ENCODE measurements at places on chromosomes 1 and 21.

GRCh38 chr1:229529639-229530038 is 21.5 kb upstream of the NUP133 start:
- DNase-seq, result no peak

DNA sequence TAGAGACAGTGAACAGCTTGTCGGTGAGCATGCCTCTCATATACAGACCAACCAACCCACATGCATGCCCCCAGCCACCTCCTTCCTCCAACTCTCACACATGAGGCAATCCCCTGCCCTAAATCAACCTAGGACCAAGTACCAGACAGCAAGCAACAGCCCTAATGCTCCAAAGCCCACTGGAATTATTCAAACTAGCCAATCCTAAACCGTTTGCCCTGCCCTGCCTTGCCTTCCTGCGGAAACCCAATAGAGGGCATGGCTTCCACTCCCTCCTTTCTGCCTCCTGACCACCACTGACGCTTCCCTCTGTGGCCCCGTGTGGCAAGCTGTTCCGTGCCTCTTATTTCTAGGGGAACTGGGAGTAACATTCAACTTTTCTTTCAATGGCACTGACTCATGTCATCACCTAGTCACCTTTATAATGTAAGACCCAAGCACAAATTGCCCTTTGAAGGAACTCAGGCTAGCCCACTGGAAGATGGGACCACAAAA is 129.3 kb upstream of the GJB5 start:
- DNase-seq, result no peak

DNA sequence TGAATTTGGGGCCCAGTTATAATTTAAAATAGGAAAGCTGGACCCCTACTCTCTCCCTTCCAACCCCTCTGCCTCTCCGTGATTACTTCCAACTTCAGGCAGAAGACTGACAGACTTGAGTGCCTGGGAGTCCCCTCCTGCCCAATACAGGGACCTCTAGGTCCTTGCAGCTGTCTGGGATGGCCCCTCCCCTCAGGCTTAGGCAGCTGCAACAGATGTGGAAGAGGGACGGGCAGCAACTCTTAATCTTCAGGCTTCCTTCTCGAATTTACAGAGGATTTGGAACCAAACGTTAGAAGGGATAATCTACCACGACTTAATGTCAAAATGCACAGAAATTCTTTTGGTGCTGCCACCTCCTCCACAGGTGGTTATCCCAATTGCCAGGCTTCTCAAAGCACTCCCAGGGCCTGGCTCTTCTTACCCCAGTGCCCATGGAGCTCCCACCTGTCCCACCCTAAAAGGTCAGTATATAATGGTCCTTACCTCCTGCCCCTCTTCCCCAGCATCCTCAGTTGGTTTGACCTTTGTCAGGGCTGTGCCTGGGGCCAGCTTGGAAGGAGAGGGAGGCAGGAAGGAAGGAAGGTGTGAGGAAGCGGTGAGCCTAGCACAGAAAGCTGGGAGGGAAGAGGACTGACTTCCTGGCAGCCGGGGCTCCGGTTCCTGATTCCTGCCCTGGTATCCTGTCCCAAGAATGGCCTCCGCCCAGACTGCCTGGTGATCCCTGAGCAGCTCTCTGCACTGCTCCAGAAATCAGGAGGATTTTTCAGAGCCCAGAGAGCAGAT is 2.8 kb downstream of the PEA15 start:
- DNase-seq, result no peak

DNA sequence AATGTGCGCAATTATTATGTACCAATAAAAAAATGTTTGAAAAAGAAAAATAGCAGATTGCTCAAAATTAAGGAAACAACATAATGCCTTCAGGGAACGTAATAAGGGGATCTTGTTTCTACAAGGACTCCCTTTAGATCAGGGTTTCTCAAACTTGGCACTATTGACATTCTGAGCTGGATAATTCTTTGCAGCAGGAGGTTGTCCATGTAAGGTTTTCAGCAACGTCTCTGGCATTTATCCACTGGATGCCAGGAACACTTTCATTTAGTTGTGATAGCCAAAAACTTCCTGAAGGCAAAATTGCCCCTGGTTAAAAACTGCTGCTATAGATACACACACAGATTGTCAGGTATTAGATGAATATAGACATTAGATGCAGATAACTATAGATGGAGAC is 666.7 kb upstream of the ADAMTS5 start:
- DNase-seq, result no peak

GRCh38 chr1:151935154-151935553 is 25.8 kb upstream of the THEM4 start:
- DNase-seq, result no peak

GRCh38 chr1:9793291-9793690 is 30.5 kb downstream of the CLSTN1 start:
- no peak for DNase-seq

DNA sequence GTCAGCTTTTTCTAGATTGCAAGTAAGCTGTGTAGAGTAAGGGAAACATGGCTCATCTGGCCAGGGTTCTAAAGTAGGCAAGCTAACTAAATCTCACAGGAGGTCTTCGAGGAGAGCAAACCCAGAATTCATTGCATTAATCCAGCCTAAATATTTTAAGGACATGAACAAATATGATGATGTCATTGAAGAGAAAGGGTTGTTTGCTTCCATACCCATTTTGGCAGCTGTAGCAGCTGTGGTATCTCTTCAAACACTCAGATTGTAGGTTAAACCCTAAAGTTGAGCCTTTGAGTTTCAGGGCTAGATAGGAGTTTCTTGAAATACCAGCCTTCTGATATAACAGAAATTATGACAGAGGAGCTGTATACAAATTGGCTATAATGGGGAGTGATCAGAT is 200.5 kb upstream of the C1orf105 start:
- DNase-seq, result no peak

DNA sequence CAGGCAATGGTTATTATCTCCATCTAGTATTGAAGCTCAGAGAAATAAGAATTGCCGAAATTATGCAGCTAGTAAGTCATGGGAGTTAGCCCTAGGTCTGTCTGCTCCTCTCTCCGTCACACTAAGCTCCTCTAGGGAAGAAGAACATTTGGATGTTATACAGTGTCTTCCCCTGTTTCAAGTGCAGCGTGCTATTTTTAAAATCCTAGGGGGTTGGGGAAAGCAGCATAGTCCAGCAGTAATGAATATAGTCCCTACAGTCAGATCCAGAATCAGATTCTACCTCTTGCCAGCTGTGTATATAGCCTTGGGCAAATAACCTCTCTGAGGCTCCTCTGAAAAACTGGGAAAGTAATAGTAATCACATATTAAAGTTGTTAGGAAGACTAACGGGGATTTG is 44.5 kb upstream of the OSBPL9 start:
- DNase-seq, result no peak

GRCh38 chr21:43805275-43805800 is 16.0 kb downstream of the RRP1 start:
- no peak for DNase-seq

DNA sequence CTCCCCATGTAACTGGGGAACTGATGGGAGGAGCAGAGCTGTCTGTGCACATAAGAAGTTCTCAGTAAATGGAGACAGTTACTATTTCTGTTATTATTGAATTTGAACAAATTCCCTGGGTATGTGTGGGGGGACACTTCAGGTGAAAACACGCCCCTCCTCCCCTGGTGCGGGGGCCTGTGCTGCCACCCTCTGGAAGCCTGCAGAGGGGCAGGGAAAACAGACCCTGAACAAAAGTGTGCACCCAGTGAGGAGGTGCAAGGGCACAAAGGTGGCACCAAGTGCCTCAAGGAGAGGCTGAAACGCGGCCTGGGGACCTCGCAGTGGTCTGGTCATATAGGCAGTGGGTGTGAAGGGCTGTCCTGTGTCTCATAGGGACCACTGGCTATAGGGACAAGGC is 18.2 kb upstream of the NADK start:
- peak; percentile 16 for DNase-seq

- peak; percentile 14 for DNase-seq
Measured at GRCh38 chr1:221371705-221372104, 370.2 kb downstream of the DUSP10 start.

- DNase-seq, result no peak
Measured at GRCh38 chr1:181712711-181713110, 229.4 kb downstream of the CACNA1E start.

GRCh38 chr1:29876441-29876840 is 640.1 kb downstream of the PTPRU start:
- no peak for DNase-seq

DNA sequence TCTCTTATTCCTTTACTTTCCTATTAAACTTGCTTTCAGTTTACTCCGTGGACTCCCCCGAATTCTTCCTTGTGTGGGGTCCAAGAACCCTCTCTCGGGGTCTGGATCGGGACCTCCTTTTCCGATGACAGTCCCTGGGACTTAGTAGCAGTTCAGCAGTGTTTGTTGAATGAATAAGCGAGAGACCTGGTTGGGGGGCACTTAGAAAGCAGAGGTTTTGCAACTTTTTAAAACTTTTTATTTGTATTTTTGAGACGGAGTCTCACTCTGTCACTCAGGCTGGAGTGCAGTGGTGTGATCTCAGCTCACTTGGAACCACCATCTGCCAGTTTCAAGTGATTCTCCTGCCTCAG is 2.1 kb upstream of the ANKRD65 start:
- no peak for DNase-seq

- DNase-seq, result peak; percentile 60
Measured at GRCh38 chr1:119327450-119328155, 41.0 kb upstream of the HAO2 start.

- DNase-seq, result no peak
Measured at GRCh38 chr1:219581766-219582165, 31.1 kb downstream of the ZC3H11B start.

DNA sequence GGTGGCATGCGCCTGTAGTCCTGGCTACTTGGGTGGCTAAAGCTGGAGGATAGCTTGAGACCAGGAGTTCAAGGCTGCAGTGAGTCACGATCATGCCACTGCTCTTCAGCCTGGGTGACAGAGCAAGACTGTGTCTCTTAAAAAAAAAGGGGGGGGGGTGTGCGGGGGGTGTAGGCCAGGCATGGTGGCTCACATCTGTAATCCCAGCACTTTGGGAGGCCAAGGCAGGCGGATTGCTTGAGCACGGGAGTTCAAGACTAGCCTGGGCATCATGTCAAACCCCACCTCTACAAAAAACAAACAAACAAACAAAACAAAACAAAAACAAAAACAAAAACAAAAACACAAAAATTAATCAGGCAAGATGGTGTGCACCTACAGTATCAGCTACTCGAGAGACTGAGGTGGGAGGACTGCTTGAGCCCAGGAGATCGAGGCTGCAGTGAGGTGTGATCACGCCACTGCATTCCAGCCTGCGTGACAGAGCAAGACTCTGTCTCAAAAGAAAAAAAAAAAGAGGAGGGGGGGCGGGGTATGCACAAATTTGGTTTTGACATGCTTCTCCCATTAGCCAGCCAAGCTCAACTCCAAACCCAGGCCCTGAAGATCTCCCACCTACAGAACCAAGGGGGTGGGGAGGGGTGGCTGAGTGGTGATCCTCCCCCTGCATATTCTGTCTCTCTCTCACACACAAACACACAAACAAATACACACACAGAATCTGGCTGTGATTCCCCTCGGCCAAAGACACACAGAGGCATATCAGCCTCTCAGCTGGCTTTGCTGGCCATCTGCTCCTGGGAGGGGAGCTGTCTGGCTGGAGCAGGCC is 3.1 kb downstream of the PTAFR start:
- no peak for DNase-seq

- no peak for DNase-seq
Measured at GRCh38 chr1:8495928-8496401, 178.1 kb downstream of the SLC45A1 start.

GRCh38 chr1:115782571-115783281 is 14.2 kb upstream of the CASQ2 start:
- DNase-seq, result peak; percentile 85

DNA sequence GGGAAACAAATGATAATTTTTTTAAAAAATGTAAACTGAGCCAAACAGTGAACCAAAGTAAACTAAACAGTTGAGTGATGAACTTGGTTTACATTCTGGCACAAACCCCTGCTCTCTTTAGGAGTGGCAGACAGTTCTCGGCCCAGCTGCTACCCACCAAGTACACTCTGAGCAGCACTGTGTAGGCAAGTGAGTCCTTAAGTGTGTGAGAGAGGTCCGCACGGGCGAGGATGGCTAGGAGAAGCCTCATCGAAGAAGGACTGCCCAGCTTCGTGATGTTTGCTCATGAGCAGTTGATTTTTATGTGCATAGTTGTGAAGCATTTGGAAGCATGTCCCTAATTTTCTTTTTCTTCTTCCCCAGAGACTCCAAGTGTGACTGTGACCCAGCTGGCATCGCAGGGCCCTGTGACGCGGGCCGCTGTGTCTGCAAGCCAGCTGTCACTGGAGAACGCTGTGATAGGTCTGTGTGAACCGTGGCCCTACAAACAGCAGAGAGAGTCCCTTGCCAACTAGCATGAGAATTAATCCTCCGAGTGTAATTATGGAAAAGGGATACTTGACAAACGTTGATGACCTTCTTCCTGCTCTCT is 32.1 kb downstream of the LAMC2 start:
- DNase-seq, result no peak

DNA sequence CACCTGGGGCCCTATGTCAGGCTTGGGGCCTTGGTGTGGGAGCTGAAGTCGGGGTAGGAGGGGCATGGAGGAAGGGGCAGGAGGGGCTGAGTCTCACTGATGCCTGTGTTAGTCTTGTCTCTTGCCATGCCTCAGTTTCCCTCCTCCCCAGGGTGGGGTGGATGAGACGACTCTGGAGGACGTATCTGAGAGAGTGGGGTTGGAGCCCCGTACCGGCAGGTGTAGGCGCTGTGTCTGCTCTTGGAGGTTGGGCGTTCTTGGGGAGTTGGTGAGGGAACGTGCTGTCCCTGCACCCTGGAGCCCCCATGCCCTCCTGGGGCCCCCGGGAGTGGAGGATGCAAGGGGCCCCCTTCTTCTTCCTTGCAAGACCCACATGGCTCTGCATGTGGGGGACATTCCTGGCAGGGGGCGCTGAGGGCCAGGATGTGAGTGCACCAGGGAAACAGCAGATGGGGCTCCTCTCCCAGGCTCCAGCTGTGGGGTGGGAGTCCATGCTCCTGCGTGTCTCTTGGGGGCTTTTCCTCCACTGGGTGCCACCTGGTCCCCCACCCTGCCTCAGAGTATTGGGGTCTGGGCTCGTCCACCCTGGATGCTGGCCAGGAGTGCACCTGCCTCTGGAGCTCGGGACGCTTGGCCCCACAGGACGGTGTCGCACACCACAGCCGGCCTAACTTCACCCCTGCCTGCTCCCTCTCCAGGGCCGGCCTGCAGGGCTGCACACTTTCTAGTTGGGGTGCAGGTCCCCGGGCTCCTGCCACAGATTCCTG is 1.4 kb upstream of the TNFRSF14 start:
- DNase-seq, result no peak

DNA sequence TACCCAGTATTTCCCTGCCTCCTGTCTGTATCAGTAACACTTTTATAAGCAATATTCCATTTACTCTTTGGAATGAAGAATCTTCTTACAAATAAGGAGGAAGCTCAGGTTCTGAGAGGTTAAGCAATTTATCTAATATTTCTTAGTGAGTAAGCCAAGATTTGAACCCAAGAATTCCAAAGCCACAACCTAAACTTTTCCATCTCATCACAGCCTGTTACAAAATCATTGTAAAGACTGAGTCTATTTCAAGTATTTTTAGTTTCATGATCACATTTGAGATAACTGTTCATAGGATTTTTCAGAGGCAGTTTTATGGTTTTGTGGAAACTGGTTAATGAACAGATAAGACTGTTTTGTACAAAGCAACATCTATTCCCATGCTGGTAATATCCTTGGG is 29.8 kb upstream of the HHAT start:
- DNase-seq, result no peak

- peak; percentile 77 for DNase-seq
Measured at GRCh38 chr1:20279509-20279908, 11.2 kb upstream of the VWA5B1 start.

GRCh38 chr1:89129911-89130310 is 4.0 kb upstream of the GBP2 start:
- DNase-seq, result no peak

- no peak for DNase-seq
Measured at GRCh38 chr1:247322849-247323586, 8.6 kb downstream of the ZNF496 start.

All from AG20443 (cell line).